ENCODE measurements at places on chromosomes 5 and 9.

DNA sequence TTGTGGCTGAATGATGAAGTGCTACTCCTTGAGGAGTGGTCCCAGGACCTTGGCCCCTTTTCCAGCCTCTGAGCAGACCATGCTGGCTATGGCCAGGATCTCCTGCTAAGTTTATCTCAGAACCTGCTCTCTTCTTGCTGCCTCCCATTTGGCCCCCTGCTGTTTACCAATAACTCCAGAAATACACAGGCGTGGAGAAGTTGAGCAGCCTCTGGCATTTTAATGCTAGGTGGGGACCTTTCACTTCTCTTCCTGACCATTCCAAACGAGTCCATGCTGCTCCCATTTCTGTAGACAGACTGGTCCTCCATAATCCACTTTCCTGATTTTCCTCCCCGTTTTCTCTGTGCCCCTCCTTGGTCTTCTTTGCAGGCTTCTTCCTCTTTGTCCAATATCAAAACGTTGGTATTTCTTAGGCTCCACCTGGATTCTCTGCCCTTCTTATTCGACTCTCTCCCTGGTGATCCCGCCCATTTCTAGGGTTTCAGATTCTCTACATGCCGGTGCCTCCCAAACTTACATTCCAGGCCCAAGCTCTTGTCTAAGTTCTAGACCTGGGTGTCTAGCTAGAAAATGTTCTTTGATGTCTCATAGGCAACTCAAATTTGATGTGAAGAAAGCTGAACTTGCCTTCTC, 33.4 kb upstream of the TNFAIP8 start:
- DNase-seq, result no peak

GRCh38 chr9:107593224-107593870, 103.8 kb upstream of the KLF4 start:
- no peak for DNase-seq

- DNase-seq, result no peak
Observed at GRCh38 chr5:79759436-79759835, 69.8 kb downstream of the CMYA5 start.

- no peak for DNase-seq
Observed at GRCh38 chr5:158716668-158717067, 383.0 kb downstream of the EBF1 start.

DNA sequence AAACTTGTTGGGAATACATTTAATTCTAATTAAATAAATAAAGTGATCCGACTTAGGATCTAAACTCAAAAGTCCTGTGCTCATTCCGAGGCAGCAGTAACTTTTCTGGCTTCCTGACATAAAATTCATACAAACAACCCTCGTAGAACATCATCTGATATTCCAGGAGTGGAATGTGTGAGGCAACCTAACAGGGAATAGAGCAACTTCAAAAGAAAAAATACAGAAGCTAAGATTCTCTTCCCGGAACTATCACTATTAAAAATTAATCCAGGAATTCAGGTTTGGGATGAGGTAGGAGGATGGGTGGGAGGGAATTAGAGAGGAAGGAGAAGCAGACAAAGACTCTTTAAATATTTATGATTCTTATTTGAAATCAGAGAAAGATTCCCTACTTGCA, 32.9 kb upstream of the TRIO start:
- DNase-seq, result no peak

GRCh38 chr5:45793638-45794532, 97.7 kb upstream of the HCN1 start:
- no peak for DNase-seq

GRCh38 chr5:15799014-15799413, 299.0 kb downstream of the FBXL7 start:
- no peak for DNase-seq

DNA sequence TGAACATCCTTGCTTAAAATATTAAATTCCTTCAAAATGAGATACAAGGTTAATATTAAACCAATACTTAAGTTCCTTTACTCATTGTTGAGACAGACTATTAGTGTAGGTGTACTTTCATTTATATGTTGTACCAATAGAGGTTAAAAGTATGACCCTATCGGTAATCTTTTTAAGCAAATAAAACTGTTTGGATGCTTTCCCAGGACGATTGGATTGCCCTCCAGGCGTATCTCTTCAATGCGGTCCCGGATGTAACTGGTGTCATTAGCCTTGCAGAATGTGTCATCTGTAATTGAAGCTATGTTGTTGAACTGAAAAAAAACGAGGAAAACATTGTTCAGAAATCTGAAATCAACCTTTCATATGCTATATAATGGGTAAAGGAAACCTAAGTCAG, 18.9 kb downstream of the OGN start:
- no peak for DNase-seq

DNA sequence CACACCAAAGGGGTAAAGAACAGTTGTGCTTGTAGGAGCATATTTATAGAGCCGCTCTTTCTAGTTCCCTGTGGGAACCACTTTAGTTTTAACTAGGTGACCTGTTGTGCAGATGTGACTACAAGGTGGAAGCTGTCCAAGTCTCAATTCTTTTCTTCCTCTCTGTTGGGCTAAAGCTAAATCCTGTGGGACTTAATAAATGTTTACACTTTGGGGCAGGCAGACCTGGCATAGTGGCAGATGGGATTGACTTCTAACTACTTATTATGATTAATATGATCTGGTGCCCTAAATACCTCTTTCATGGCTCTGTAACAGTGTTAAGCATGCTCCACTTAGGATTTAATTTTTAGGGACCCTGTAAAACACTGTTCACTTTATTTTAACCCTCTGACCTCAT, 265.3 kb downstream of the KCTD16 start:
- DNase-seq, result no peak

DNA sequence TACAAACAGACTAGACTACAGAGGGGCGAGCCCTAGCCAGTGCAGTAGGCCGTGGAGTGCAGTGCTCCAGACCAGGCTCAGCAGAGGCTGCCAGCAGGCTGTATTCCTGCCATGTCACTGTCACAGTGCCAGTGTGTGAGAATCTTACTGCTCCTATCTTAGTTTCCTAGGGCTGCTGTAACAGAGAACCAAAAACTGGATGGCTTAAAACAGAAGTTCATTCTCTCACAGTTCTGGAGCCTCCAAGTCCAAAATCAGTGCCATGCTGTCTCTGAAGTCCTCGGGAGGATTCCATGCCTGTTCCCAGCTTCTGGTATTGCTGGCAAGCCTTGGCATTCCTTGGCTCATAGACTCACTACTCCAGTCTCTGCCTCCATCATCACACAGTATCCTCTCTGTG, 75.0 kb upstream of the SAP30L start:
- DNase-seq, result no peak

GRCh38 chr9:134622896-134623257, 18.7 kb upstream of the COL5A1 start:
- peak; percentile 2 for DNase-seq
